NCI-H1436 treated with DMSO at 0.1 percent for 48 hours (cell line): ENCODE measurements at places on chromosomes 7 and 10.

DNA sequence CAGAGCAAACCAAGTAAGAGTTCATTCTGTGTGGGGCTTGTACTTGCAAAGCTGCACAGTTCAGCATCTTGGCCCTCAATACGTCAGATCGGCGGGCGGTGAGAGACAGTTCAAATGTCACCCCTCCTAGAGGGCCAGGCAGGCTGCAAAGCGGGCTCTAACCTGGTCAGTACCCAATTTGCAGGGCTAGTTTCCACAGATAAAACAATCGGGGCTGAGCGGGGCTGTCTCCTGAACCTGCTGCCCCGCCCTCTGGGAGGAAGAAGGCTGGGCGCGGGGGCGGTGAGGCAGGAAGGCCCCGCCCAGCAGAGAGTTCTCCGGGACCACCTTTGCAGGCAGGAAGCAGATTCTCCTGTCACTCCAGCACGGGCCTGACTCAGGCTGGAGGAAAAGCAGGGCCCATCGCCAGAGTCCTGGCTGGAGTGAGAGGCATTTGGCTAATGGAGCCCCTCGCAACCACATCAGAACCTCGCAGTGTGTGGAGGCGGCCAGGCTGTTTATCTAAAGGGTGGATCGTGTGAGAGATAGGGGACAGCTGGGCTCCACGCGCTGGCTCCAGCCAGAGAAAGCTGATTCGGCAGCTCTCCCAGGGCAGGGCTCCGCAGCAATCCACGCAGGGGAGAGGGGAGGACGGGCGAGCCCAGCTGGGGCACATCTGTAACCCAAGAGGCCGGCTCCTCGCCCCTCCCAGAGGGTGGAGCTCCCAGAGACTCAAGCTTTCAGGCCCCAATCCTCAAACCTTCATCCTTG is 83.1 kb downstream of the SH3PXD2A start:
- no peak for DNase-seq

GRCh38 chr10:62899311-62899710 is 83.1 kb upstream of the EGR2 start:
- no peak for DNase-seq

- no peak for DNase-seq
These were observed 208.6 kb downstream of the SKAP2 start for GRCh38 chr7:26655781-26656180.

DNA sequence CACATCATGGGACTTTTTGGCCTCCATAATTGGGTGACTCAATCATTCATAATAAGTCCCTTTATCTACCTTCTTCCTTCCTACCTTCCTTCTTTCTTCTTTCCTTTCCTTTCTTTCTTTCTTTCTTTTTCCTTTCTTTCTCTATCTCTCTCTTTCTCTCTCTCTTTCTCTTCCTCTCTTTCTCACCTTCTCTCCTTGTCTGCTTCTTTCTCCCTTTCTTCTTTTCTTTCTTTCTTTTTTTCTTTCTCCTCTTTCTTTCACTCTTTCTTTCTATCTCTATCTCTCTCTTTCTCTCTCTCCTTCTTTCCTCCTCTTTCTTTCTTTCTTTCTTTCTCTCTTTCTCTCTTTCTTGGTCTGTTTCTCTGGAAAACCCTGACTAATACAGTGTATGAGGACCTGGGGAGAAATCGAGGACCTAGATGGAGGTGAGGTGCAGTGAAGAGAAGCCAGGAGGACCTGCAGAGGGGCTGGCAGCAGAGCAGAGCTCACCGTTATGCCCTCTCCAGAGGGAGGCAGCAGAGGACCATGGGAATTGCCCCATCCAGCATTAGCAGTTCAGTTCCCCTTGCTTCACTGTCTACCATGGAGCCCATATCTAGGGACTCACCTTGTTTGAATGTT is 52.7 kb upstream of the BTRC start:
- no peak for DNase-seq

DNA sequence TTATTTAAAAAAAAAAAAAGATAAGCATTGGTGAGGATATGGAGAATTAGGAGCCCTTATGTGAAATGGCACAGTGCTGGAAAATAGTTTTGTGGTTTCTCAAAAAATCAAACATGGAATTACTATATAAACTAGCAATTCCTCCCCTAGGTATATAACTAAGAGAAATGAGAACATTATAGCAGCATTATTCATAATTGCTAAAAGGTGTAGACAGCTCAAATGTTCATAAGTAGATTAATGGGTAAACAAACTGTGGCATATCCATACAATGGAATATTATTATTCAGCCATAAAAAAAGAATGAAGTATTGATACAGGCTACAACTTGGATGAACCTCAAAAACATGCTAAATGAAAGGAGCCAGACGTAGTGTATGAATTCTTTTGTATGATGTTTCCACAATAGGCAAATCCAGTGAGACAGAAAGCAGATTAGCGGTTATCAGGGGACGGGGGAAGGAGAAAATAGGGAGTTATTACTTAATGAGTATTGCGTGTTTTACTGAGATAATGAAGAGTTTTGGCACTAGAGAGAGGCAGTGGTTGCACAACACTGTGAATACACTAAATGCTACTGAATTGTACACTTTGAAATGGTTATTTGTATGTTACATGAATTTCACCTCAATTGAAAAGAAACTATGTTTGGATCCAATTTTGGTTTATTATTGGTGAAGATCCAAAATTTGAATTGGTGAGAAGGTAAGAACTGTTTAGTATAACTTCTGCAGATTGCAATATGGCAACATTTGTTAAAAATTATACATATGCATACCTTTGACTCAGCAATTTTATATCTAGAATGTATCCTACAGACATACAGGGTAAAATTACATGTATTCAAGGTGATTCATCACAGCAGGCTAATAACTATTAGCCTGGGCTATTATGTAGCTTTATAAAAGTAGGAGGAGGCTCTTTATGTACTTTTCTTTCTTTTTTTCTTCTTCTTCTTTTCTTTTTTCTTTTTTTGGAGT is 69.7 kb downstream of the VCL start:
- DNase-seq: no peak

DNA sequence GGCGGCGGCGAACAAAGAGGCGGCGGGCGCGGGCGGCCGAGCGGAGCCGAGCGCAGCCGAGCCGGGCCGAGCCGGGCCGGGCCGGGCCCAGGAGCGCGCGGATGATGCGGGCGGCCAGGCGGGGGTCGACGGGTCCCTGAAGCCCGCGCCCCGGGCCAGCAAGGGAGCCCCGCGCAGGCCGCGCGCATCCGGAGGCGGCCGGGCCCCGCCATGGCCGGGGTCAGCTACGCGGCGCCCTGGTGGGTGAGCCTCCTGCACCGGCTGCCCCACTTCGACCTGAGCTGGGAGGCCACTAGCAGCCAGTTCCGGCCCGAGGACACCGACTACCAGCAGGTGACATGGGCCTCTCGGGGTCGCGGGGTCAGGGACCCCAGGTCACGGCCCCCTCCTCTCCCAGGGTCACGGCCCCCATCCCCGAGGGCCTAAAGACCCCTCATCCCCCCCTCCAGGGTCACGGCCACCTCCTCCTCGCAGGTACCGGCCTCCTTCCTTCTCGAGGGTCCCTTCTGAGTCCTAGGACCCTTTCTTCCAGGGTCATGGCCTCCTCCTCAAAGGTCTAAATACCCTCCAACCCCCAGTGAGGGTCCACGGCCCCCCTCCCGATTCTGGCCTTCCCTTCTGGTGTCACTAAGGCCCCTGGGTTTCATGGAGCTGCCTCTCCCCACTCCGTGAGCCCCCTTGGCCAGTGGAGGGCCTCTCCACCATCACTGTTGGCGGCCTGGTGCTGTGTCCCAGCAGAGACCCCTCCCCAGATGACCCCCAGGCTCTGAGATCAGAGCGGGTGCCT is at the start of gene TTYH3:
TSS of gene TTYH3 (plus strand) at position 41 of the 787 bp plus-strand sequence. CDS start at position 211, 170 bp downstream.
- DNase-seq: no peak

DNA sequence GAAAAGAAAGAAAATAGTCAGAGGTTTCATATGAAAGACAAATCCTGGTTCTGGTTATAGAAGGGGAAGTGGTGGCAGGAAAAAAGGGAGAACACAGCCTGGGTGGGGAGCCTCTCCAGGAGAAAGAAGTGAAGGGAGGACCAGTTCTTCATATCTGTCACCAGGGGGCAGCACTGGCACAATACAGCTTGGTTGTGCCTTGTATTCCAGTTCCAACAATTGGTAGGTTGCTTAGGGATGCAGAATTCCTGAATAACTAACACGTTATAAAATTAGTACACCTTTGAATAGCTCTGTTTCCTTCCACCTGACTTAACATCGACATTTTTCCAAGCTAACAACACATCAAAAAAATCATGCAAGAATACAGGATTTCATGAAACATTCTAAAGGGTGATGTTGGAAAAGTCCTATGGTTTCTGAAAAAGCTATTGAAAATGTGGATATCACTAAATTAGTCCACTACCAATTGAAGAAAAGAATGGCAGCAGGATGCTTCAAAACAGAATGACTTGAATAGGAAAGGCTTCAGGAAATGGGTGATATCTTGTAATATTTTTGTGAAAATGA is 52.9 kb downstream of the CYP26A1 start:
- no peak for DNase-seq

DNA sequence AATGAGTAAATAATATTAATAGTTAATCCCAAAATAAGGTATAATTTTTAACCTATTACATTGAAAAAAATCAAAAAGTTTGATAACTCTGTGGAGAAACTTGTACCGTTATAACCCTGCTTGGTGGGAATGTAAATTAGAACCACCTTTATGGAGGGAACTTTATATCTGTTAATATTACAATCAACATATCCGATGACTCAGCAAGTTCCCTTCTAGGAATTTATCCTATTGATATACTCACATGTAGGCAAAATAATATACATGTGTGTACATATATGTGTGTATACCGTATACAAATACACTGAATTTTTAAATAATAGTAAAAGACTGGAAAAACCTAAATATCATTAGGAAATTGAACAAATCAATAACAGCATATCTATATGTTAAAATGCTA is 54.7 kb downstream of the PANK1 start:
- DNase-seq: no peak

- no peak for DNase-seq
These were observed 13.2 kb downstream of the HYCC1 start for GRCh38 chr7:23000597-23001360.

DNA sequence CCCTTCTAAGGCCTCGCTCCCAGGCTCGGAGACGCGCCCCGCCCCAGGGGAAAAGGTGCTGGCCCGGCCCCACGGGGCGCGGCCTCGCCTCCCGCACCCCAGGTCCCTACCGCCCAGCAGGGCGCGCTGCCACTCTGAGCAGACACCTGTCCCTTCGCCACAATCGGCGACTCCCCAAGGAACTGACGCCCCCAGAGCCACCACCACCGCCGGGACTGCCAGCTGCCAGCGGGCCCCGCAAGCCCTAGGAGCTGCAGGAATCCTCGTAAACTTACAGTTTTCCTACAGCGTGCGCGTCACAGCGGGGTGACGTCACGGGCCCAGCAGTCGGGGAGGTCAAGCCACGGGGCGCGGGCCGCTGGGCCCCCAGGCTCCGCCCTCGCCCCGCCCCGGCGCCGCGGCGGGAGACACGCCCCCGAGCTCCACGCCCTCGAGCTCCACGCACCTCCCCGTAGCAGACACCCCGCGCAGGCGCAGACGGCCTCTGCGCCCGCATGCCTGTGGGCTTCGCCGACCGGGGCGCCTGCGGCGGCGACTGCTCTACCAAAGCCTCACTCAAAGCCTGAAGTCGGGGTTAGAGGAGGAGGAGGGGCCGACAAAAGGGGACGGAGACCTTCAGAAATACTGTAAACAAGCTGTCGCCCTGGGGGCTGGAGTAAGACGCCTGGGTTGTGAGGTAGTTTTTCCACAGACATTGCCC is at the start of gene ZNF438:
TSS of gene ZNF438 (minus strand) at position 308 of the 700 bp plus-strand sequence. CDS start 154,831 bp downstream, outside the sequence.
- DNase-seq: peak; percentile 62

DNA sequence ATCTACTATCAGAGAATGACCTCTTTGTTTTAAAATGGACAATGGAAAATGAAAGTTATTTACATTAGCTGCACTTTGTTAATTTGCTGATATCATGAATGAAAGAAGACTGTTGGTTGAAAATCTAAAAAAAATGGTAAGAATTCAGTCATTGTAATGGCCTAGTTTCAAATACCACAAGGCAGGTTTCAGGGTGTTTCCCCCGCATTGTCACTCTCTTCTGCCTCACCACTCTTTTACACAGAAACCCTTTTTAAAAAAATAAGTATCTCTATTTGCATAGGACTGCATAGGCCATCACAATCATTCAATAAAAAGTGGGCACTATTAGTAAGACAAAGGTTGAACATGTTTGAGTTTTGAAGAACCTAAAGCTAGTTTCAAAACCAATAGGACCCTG is 737.1 kb downstream of the INHBA start:
- DNase-seq: no peak

GRCh38 chr7:108034586-108034985 is 31.6 kb upstream of the LAMB1 start:
- DNase-seq: no peak

GRCh38 chr10:19041171-19041570 is 7.4 kb upstream of the MALRD1 start:
- DNase-seq: peak; percentile 16

- no peak for DNase-seq
These were observed 10.1 kb downstream of the HACD1 start for GRCh38 chr10:17607060-17607459.

- no peak for DNase-seq
These were observed 824 bp downstream of the LRIT2 start for GRCh38 chr10:84224411-84225028.

GRCh38 chr10:96614515-96614914 is 27.7 kb upstream of the TM9SF3 start:
- no peak for DNase-seq

DNA sequence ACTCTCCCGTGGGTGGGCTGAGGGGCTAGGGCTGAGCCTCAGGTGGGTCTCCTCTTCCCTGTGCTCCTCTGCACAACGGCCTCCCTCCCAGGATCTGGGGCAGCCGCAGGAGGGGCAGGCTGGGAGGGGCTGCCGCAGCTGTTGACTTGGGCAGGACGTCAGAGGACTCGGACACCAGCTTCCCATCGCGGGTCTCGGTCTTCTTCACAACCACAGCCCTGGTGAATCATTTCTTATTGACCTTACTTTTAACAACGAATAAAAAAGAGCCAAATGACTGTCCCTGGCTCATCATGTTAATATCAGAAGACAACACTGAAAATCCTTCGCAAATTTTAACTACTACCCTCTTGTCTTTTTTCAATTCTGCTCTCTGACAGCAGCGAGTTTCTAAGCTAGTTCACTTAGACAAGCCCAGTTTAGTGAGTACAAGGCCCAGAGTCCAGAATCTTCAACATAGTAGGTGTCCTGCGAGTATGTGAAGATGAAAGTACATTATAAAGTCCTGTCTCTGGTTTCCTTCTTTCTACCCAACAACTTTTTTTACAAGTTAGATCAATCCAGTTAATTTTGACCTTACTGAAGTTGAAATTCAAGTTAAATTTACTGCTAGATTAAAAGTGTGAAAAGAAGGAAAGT is 32.4 kb downstream of the CTNNA3 start:
- no peak for DNase-seq

GRCh38 chr7:51428217-51428887 is 111.7 kb upstream of the COBL start:
- DNase-seq: no peak

- no peak for DNase-seq
These were observed 33.1 kb downstream of the SEMA3C start for GRCh38 chr7:80885757-80886156.

GRCh38 chr7:151177310-151177709 is 9.7 kb downstream of the ASB10 start:
- DNase-seq: no peak

DNA sequence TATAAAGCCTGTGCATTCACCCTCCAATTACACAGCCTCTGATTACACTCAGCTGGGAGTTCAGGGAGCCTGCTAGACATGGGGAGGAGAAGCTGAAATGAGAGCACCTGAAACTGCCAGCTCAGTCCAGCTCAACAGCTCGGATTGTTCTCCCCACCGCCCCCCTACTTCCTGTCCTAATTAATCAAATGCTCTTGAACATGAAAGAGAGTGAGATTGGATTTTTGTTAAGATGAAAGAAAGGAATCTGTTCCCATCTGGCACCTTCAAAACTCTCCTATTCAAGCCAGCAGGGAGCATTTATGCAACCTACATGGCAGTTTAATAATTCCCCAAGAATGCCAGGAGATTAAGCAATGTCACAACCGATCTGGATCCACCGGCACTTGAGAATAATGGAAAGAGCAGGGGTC is 98.0 kb downstream of the NPSR1 start:
- peak; percentile 87 for DNase-seq
